ENCODE measurements at places on chromosomes 2 and 18.

DNA sequence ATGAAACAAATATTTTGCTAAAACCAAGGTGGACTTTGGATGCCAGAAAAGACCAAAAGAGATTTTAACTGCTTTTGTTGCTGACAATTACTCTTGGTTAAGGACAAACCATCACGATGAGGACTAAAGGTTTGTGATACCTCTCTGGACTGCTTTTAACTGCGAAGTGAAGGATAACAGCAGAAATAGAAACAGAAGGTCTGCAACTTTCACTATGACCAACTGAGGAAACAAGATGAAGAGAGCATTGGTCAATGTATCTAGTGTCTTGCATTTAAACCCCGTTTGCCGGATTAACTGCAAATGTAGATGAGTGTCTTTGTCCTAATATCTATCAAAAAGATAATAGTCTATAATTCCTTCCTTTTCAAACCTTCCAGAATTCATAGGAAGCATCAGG is 541.7 kb downstream of the ERBB4 start:
- no peak for DNase-seq

DNA sequence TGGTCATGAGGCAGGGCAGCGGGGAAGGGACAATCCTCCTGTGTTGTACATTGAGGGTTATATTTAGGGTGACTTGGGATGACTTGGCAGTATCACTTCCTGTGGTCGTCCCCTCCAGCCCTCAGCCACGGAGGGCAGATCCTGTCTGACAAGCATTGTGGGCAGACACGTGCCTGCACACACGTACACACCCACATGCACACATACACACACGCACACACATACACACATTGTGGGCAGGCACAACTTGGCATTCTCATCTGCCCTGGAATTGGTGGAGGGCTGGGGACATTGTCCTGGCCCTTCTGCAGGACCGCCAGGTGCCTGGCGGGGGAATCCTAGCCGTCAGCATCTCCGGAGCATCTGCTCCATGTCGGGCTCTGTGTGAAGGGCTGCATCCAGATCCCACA is 47.6 kb downstream of the ODC1 start:
- DNase-seq: no peak

GRCh38 chr18:67183398-67183797 is 333.1 kb downstream of the DSEL start:
- no peak for DNase-seq

DNA sequence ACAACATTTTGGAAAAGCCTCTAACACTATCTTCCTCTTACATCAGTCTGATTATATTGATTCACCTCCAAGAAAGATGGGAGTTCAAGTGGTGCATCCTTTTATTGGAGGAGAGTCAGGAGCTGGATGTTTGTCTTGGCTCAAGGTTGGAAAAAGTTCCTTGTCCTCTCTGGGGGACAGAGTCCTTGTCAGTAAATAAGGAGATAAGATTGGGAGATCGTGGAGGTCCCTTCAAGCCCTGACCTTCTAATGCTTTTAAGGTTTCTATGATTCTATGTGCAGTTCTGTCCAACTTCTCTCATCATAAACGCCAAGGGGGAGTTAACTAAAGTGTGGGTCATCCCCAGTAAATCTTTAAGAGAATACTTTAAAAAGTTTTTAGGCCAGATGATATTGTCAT is 60.9 kb upstream of the CCBE1 start:
- DNase-seq: no peak

DNA sequence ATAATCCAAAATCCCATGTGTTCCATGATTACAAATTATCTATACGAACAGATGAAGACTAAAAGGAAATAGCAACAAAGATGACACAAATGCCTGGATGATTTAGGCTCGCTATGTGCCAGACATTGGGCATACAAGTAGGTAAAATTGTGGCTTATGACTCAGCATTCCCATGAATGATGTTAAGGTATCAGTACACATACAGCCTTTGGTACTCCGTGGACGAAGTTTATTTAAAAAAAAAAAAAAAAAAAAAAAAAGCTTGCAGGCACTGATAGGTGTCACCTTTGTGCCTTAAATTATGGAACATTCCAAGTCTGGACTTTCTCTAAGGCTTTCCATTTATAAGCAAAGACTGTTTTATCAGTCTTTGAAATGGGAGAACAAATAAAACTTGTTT is 2.7 kb downstream of the CHAC2 start:
- DNase-seq: no peak

GRCh38 chr2:82857967-82858366 is 1601.1 kb downstream of the SUCLG1 start:
- DNase-seq: no peak

DNA sequence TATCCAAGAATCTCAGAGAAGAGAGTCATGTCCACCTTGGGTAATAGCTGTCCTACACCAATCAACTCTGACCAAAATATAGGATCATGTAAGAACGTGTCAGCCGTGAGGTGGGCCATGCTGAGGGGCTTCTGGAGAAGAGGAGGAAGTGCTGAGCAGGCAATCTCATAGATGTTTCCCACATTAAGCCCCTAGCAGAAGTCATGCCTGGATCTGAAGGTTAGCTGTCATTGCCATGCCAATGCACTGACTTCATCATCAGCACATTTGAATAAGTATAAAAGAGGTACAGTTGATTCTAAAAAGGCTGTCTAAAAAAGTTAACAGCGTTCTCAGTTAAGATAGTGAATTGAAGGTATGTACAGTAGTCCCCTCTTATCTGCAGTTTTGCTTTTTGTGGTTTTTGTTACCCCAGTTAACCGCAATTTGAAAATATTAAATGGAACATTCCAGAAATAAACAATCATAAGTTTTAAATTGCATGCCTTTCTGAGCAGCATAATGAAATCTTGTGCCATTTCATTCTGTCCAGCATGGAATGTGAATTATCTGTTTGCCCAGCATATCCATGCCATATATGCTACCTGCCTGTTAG is 67.2 kb upstream of the TMEM17 start:
- no peak for DNase-seq

DNA sequence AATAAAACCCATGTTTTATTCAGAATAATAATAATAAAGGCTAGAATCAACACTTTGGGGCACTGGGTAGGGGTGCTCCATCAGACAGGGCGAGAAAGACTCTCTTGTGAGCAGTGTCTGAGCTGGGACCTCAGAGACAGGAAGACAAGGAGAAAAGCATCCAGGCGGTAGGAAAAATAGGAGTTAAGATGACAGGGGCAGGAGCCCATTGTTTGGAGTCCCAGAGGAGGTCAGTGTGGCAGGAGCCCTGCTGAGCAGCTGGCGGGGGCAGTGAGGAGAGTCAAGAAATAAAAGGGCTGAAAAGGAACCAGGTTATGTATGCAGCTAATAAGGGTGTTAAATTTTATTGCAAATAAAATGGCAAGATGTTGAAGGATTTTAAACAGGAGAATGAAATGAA is 457.4 kb downstream of the FBXO15 start:
- DNase-seq: no peak

GRCh38 chr2:10889651-10890215 is 22.0 kb upstream of the KCNF1 start:
- DNase-seq: no peak

GRCh38 chr2:121793816-121794215 is 38.4 kb downstream of the TSN start:
- no peak for DNase-seq

DNA sequence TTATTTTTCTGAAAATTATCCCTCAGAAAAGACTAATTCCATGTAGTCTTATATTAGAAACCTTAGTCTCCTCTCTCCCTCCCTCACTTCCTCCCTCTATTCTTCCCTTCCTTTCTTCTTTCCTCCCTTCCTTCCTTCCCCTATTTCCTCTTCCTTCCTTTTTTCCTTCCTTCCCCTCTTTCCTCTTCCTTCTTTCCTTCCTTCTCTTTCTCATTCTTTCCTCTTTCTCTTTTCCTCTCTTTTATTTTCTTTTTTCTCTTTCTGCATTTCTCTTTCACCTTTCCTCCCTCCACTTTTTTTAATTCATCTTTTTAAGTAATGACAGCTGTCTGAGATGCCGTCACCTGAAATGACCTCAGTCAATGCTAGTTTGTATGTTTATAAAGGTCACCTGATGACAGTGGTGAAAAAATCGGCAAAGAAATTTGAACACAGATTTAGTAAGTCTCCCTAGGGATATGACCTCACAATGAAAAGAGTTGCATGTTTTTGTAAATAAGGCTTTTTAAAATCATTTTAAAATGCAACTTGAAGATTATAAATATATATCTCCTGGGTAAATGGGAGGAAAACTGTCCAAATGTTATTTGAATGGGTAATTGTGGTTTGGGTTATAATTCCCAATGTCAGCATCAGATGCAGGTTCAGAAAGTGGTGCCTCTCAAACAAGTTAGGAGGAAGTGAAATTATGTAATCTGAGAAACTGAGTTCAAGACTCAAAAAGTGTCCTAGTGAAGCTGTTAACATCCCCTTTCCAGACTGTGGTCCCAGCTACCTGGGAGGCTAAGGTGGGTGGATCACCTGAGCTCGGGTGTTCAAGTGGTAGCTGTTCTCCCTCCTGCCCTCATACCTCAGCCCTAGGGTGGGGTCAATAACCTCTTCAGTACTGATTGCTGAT is 90.3 kb upstream of the ST3GAL5 start:
- no peak for DNase-seq

- no peak for DNase-seq
Measured at GRCh38 chr2:36356990-36357846, 1.6 kb downstream of the CRIM1 start.

DNA sequence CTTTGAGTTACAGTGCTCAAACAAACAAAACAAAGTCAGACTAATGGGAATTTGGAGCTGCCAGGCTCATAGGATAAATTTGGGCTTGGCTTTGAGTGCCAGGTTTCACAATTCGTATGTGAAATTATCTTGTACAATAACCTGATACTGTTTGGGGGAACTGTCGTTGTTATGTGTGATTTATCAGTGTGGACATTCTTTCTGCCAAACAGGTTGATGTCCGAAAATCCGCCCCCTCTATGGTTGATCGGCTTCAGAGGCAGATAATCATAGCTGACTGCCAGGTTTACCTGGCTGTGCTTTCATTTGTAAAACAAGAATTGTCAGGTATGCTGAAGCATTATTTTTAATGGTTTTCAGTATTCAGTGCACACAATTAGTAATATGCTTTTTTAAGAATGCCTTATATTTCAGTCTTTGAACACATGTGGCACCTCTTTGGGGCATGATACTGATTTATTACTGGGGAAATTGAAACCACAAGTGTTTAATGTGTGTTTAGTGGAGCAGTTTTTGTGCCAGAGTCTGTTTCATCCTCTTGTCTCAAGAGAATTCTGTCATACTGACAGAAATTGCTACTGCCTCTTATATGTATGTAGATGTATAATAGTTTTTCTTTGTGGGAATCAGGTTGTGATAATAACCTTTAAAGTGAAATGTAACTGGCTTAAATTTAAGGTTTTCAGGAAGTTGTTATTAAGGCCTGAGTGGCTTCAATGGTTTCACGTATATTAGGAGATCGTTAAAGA is 54.6 kb downstream of the TTC39C start:
- DNase-seq: no peak

DNA sequence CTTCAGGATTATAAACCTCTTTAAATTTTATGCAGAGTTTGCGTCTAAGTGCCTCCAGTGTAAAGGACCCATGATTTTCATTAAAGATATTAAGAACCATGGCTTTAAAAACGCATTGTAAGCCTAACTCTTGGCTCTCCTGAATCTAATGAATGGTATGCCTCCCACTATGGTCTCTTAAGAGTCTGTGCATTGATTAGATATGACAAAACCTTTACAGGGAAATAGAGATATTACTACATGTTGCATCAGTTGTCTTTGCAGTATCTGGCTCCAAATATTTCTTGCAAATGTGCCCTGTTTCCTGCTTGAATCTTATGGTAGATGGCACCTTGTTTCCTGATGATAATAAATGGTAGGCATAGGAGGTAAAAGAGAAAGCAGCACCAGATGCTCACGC is 189.3 kb upstream of the FSHR start:
- no peak for DNase-seq

DNA sequence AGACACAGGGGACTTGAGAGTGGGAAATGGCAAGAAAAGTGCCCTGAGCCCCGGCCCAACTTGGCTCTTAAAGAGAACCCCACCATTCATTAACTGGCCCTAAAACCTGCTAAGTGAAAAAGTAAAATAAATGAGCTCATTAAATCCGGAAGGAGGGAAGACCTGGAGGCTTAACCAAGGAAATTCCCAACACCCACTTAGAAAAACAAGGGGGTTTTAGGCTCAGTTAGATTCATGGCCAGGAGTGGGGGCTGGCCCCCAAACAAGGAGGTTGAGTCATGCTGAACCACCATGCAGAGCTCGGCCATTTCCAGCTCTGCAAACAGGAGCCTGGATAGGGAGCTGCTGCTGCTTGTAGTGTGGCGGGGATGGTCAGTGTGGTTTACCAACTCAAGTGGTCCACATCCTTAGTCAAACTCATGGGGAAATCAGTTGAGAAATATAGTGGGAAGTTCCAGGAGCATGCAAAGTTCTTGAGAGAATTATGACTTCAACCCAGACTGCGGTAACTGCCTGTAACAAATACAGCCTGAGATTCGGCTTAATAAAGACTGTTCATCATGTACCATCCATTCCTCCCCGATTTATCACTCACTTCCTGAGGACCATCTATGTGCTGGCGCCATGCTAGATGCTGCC is 39.7 kb upstream of the MRPL19 start:
- no peak for DNase-seq

DNA sequence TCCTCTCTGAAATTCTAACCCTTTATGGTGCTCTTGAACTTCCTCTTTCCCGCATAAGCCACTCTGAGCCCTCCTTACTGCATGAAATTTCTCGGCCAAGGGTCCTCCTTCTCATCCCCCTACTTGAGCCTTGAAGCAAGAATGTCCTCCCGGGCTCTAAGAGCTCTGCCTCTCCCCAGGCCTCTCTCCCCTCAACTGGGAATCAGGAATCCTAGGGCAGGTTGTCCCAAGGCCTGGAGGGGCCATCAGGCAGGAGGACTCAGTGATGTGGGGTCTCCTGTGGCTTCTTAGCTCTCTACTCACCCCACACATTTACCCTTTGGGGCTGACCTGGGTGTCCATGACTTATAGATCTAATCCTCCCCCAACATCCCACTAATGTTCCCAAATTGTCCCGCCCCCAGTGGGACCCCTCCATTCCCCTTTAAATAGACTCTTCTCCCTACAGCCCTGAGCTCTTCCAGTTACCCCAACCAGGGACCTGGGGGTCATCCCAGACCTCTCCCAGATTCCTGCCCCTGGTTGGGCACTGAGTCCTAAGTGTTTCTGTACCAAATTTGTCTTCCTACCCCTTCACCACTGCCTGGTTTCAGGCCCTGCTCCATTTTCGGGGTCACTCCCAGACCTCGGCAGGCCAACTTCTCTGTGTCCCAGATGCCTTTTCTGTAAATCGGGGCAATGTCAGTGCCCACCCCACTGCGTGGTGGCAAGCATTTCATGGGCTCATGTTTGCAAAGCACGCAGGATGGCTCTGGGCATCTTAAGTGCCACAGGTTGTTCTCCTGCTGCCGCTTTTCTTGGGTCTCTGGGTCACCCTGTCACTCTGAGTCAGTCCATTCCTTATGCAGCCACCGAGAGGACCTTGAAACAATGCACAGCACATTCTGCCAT is 171.2 kb downstream of the ASB1 start:
- DNase-seq: no peak

Data from activated gamma-delta T cell treated with anti-CD3 and anti-CD28 coated beads, Interleukin-2, amount 50 U/mL, for 16 hours (primary cell).